ENCODE measurements at places on chromosomes 12 and 14. TPM values are rescaled to one million over a fixed set of nuclear protein-coding genes. Genes with fewer than 3 reads are reported as not detected.
A peak's percentile ranks its signal among the peaks of the same experiment; 100 is the strongest.

DNA sequence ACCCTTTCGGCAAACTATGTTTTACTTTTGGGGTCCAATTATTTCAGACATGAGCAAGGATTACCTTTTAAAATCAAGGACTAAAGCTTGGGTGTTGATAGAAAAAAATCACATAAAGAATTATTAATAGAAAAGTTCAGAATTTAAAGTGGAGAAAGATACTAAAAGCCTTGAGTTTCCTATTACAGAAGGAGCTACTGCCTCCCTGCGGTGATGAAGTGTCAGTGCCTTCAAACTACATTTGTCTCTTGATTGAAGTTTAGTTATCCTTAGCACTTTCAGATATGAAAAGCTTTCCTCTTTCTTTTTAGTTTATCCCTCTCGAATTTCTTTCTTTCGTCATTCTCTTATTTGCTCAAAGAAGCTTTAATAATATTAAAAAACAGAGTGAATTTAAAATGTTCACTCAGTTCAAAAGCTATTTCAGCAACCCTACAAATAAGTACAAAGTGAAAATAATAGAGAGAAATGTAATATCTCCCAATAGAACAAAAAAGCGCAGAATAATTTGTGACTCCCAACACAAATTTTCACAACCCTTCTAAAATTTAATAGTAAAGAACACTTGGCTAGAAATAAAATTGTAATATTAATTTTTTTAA lies 87.6 kb downstream of the SEC23A start:
- DNase-seq, result peak; percentile 40

- no peak for DNase-seq
Measured at GRCh38 chr12:130792821-130793553, 46.1 kb downstream of the STX2 start.

- DNase-seq, result no peak
Measured at GRCh38 chr12:99067171-99067785, 422.2 kb downstream of the APAF1 start.

DNA sequence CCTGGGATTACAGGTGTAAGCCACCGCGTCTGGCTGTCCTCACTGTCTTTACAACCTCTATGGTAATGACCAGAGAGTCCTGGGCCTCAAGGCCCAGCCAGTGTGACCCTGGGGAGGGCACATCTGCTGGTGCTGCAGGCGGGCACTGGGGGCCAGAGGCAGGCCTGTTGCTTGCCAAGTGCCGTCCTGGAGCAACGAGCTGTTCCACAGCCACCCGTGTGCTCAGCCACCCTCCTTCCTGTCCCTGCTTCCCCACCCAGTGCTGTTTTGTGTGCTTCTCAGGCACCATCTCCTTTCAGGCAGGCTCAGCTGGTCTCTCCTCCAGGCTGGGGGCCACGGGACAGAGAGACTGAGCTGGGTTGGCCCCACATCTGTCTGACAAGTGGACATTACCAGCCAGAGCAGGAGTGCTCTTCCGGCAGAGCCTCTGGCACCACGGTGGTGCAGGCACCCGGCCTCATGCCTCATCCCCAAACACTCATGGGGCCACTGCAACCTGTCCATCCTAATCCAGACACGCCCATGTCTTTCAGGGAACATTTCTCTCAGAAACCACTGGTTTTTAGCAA lies 9.0 kb downstream of the SLC25A47 start:
- DNase-seq, result no peak

DNA sequence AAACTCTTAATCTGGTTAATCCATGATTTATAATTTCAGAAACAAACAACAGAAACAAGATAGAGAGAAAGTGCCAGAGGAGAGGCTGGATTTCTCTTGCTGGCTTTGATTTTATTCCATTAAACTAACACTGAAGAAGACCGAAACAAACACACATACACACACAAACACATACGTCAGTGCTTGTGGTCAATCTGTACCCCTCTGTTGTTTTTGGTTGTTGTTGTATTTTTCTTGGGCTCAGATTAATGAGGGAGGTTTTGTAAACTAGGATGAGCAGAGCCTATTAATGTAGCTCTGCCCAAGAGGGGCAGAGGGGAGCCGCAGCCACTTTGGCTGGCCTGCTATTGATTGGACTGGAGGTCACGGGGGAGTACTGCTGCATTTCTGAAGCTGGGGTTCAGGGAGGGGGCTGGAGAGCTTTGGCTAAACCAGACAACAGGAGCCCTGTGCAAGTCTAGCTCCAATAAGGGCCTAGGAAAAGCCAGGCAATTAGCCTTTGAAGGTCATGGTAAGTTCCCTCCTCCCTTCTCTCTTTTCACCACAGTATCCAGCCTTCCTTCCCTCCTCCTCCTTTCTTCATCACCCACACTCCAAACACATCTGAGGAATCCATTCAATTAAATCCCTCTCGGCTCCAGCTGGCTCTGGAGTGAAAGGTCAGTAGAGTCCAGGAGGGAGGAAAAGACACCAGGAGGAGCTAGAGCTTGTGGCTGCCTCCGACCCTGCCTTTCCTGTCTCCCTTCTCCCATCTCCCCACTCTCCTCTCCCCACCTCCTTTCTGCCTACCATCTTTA lies 344.1 kb upstream of the LMO3 start:
- no peak for DNase-seq

DNA sequence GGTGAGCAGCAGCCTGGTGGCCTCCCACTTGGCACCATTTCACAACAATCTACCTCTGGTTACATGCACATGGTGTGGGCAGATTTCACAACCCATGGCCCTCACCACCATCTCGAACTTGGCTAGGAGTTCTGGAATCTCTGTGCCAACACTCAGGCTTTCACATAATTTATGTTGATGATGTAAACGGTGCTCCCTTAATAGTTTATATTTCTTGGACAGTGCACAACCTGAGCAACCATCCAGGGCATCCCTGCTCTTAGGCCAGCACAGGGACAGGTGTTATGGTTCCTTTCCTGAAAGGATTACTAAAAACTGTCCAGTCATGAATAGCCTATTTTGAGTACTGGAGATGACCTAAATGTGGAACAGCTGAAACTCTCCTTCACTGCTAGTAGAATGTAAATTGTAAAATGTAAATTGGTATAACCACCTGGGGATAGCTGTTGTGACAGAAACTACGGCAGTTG lies 28.6 kb downstream of the ABCB9 start:
- no peak for DNase-seq

DNA sequence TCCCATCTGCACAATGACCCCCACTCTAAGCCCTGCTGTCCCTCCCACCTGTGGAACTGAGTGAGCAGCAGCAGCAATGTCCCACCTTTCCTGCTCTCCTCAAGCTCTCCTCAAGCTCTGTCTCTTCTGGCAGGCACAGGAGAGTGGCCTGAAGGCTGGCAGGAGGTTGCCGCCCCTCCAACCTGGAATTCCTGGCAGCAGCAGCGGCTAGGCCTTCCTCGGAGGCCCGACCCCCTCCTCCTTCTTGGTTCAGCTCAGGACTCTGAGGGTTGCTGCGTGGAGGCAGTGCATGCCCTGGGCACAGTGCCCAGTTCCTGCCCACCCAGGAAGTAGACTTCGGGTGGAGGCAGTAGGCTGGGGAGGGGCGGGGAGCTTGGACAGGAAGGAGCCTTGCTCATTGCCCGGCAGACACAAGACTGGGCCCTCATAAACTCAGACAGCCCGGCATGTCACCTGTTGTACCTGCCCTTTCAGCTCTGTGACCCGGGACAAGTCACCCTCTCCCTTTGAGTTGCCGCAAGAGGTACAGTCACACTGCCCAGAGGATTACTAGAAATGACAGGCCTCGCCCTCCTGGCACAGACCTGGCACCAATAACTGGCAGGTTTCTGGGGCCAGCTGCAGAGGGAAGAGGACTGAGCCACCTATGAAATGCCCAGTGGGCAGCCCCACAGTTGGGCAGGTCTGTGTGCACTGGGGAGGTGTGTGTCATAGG lies 2.1 kb upstream of the SERPINA1 start:
- no peak for DNase-seq

Gene TSPAN19
- not detected for total RNA-seq

Gene CISTR
- total RNA-seq, result not detected

Gene MYF6
- not detected for total RNA-seq

Data from activated CD8-positive, alpha-beta T cell treated with anti-CD3 and anti-CD28 coated beads, Interleukin-2, amount 10 ng/mL, durations not matched to agents 7 days and 5 days (primary cell).